ENCODE measurements at places on chromosomes 16 and 17.

GRCh38 chr16:75074920-75075687 lies 41.5 kb downstream of the LDHD start:
- DNase-seq = peak; percentile 85

DNA sequence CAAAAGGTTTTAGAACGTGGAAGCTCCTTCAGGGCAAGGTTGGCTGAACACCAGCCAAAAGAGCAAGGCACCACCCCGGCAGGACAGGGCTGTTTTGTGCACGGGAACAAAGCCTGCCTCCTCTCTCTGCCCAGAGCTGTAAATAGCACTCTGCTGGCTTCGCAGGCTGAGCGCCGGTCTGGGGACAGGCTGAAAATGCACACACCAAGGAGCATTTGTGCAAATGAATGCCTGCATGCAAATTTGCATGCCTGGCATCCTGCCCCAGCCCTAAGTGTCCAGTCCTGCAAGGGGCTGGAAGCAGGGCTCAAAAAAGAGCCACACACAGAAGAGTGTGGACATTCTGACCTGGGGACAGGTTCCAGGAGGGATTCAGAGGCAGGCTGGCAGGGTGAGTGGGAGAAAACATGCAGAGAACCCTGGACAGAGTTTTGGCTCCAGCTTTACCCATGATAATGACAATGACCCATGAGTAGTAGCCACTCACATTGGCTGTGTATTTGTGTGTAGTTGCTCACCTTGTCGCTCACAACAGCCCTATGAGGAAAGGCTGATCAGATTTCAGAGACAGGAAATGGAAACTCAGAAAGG lies 11.7 kb downstream of the ABAT start:
- no peak for DNase-seq

DNA sequence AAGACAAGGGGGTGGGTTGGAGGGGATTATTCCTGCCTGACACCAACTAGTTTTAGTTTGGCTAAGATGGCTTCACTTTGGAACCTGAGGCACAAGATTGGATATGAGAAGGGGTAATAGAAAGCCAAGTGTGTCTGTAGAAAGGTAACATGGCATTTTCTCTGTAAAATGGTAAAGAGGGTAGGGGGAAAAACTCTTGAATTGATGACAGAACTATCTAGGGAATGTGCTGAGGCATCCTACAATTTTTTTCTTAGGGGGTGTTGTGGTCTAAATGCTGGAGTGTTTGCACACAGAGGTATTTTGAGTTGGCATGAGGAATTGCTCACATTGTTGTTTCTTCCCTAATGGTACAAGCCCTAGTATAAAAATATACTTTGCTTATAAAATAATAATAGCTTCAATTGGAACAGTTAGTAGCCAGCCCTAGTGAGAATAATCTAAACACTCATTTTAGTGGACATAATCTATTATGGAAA lies 25.8 kb downstream of the YPEL2 start:
- no peak for DNase-seq

GRCh38 chr17:3678821-3679530 lies 10.4 kb downstream of the EMC6 start:
- DNase-seq = no peak

- DNase-seq = peak; percentile 65
Measured at GRCh38 chr17:5418858-5419355, 555 bp downstream of the NUP88 start.

DNA sequence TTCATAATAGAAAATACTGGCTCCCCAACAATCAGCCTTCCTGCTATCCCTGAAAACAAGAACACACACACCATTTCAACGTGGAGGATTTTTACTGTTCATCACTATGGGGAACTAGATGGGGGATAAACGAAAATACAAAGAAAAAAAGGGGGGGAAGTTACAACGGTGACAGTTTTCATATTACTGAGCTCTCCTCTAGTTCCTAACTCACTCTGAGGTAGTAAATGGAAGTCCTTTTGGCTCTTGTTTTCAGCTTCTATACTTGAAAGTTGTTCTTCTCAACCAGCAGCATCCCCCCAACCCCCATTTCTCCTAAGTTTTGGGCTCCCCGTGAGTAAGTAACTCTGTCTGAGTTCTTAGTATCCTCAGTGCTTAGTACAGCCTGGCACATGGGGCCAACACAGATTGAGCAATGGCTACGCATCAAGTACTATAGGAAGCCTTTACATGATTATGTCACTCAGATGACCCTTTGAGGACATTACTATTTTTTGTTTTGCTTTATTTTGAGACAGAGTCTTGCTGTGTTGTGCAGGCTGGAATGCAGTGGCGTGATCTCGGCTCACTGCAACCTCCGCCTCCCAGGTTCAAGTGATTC lies 4.2 kb upstream of the CORO7 start:
- DNase-seq = no peak

- DNase-seq = peak; percentile 22
Measured at GRCh38 chr17:57442914-57443571, 186.7 kb downstream of the MSI2 start.

DNA sequence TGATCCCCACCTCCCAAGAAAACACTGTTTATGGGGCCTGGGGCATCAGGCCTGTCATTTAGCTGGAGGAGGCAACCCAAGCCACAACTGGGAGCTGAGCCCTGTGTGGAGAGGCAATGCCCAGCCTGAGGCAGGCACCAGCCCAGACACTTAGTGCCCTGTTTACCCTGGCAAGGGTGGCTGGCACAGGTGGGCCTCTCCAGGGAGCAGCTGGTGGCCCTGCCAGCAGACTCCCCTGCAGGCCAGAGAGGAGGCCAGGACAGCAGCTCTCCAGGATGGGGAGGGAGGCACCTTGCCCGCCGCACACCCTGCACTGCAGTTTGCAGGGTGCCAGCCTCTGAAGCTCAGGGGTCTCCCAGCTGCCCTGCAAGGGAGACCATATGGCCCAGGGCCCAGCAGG lies 9.1 kb upstream of the TMEM92 start:
- no peak for DNase-seq

DNA sequence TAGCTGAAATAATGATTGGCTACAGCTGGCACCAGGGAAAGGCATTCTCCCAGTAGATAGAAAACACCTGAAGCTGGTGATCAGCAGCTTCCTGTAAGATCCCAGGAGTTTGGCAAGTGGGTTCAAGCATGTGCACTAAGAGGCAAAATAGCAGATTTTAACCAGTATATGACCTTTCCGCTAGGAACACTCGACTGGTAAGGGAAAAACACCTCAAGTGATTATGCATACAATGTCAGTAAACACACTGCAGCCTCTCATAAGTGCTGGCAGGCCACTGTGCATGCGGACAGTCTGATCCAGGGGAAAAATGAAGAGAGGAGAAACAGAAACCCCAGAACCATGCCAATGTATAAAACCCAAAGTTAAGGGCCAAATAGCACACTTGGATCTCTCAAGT lies 49.0 kb upstream of the HLF start:
- no peak for DNase-seq

DNA sequence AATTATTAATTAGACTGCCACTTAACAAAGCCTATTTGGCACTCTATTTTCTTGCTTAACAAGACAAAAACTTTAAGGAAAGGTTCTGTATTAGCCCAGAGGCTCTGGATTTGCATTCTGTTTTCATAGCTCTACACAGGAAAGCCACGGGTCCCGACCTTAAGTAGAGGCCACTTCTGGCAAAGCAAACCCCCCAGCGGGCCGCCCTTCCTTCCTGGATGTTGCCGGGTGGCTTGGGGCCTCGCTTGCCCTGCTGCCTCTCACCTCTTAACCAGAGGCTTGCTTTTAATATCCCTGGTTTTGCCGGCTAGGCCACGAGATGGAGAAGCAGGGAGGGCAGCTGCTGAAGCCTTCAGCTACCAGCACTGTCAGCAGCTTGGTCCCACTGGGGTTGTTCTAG lies 4.4 kb downstream of the RTN4RL1 start:
- DNase-seq = no peak

DNA sequence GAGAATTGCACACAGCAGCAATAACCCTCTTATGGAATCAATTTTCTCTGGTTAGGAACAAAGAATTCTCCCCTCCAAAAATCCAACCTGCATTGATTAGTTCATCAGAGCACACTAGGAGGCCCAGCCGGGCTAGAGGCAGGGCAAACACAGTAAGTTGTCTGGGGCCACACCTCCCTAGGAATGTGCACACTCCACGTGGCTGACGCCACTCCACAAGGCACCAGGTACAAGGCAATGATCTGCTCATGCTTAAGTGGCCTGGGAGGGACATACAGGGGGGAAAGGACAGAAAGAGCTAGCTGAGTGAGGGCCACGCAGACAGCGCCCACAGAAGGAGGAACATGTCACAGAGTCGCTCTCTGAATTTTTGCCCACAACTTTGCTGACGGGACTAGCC lies 107.6 kb downstream of the SLC39A11 start:
- no peak for DNase-seq

- DNase-seq = peak; percentile 39
Measured at GRCh38 chr16:11727796-11728543, 14.7 kb downstream of the TXNDC11 start.

GRCh38 chr17:9217151-9218056 lies 196.1 kb downstream of the NTN1 start:
- no peak for DNase-seq

- peak; percentile 77 for DNase-seq
Measured at GRCh38 chr17:75036643-75037268, 10.0 kb downstream of the ATP5PD start.

Measured in erythroblast (primary cell).